ENCODE measurements at places on chromosomes 5 and 9.

- no peak for DNase-seq
Measured at GRCh38 chr9:98804083-98804482, 3.4 kb upstream of the GALNT12 start.

- no peak for DNase-seq
Measured at GRCh38 chr9:98860871-98861293, 53.4 kb downstream of the GALNT12 start.

DNA sequence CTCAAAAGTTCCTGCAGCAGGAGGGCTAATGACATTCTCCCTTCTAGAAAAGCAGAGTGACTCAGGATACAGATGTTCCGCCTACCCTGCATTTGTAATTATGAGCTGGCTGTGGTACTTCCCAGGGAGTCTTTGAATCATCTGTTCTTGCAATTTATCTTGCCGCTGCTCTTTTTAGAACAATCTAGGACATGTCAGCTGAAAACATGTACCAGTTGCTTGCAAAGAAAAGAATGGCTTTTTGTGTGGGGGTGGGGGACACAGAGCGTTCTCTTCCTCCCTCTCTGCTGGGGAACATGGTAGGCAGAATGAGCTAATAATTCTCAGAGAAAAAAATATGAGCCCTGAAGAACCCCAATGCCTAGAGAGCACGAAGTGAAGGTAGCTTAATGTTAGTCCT lies 51.7 kb upstream of the TUT7 start:
- no peak for DNase-seq

DNA sequence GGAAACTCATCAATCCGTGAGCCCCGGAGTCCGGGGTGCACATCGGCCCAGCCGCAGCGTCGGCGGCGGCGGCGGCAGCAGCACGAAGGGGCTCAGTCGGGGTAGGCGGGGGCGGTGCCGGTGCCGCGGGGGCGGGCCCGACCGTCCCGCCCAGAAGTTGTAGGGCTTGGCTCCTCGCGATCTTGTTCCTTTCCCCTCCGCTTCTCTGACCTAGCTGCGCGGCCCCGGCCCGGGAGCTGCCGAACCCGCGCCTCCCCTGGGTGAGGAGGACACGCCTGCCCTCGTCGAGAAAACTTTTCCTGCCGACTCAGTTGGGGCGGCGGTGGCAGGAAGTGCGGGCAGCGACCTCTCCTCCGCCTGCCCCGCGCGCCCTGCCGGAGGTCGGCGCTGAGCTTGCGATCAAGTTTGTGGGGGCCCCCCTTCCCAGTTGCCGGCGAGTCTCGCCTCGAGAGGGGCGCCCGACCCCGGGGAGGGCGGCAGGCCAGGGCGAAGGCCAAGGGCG lies at the start of gene MAN2A1:
Gene MAN2A1, plus strand, starts transcription at position 188 of the 502 bp plus-strand sequence. CDS start 491 bp downstream, outside the sequence.
- DNase-seq = peak; percentile 89

- no peak for DNase-seq
Measured at GRCh38 chr9:18343784-18344183, 130.2 kb upstream of the ADAMTSL1 start.

GRCh38 chr5:116394186-116394867 lies 180.3 kb downstream of the SEMA6A start:
- DNase-seq = no peak

DNA sequence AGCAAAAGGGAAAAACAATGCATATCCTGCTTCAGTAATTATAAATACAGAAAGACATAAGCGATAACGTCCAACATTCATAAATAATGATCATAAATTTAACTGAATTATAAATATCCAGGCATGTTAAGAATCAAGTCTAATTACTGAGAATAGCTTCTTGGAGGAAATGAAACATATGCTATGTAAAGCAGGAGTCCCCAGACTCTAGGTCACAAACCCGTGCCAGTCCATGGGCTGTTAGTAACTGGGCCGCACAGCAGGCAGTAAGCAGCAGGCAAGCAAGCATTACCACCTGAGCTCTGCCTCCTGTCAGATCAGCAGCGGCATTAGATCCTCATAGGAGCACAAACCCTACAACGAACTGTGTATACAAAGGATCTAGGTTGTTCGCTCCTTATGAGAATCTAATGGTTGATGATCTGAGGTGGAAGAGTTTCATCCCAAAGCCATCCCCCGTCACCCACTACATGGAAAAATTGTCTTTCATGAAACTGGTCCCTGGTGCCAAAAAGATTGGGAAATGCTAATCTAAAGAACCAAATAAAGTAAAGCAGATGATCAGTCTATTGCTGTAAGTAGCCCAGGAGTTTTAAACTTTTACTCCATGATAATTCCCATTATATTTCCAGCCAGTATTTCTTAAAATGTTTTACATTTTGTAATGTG lies 50.4 kb downstream of the CERT1 start:
- DNase-seq = no peak

- no peak for DNase-seq
Measured at GRCh38 chr5:113145757-113146387, 169.3 kb downstream of the DCP2 start.

DNA sequence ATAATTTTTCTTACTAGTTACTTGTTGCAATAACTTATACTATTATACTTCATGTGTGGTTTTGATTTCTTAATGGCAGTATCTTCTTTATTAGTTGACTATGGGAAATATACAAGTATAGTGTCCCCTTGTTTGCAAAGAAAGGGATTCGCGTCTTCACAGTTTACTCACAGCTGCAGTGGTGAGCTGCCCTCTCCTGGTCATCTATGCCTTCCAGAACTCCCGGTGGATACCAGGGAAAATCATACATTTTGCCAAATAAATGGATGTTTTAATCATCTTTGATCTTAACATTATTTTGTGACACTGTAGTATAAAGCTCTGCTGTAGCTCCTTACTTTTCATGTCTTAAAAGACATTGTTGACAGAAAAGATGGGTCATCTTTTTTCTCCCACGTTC lies 142.0 kb downstream of the ZCCHC7 start:
- no peak for DNase-seq

GRCh38 chr9:87656485-87656884 lies 69.4 kb upstream of the CTSL start:
- DNase-seq = no peak

GRCh38 chr9:120571443-120572257 lies 8.3 kb downstream of the CDK5RAP2 start:
- no peak for DNase-seq

DNA sequence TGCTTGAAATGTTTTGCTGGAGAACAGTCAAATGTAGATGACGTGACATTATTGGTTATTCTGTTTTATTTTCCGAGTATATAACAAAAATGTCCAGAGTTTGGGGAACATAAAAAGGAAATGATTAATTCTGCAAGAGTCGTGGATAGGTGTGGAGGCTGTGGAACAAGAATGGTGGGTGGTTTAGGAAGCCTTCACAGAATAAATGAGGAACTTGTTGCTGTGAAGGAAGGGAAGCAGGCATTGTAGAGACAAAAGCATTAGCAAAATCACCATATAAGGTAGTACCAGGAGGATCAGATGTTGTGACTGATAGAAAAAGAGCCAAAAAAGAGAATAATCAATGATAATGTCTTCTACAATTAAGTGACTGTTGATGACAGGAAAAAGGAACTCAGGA lies 66.2 kb upstream of the CNTLN start:
- no peak for DNase-seq

DNA sequence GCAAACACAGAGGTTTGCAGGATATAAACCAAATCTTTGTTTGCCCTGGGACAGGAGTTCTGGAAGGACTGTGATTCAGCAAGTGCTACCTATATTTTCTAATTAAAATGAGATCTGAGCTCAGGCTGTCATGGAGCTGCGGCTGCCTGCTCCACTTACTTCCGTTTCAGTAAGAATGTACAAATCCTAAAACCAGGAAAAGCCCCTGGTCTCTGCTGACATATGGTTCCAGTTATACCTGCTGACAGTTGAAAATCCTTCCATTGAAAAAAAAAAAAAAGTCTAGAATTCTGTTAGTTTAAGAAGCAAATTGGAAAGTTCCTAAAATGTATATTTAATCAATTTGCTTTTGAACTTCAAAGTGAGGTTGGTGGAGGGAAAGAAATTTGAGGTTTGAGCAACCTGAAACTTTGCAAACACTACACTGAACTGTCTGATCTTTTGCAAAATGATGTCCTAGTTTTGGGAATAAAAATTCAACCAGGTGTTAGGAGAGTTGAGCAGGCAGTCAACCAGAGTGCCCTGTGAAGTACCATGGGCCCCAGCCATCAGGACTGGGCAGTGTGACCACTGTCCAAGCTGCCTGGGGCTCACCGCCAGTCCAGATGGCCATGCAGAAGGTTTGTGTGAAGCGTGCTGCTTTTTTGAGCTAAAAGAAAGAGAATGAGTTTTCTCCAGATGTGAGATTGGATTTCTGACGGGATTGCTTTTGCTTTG lies 50.6 kb downstream of the SHB start:
- DNase-seq = no peak

- DNase-seq = no peak
Measured at GRCh38 chr9:74512416-74512815, 15.3 kb downstream of the RORB start.

GRCh38 chr5:150219142-150219541 lies 29.3 kb downstream of the SLC6A7 start:
- no peak for DNase-seq

DNA sequence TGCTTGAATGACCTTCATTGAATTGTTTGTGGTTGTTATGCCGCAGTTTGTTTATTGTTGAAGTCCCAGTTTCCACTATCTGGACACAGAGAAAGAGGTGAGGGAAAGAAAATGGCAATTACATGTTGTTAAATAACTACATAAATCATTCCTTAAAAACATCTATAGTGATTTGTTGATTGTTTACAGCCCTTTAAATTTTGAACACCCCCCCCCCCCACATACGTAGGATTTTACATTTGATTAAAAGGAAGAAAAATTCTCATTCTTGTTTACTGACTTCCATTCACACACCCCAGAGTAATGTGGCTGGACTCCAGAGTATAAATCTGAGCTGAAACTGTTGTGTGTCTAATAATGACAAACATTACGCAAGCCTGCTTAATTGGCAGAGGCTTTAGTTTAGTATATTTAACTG lies 87.1 kb upstream of the FAM174A start:
- DNase-seq = no peak

DNA sequence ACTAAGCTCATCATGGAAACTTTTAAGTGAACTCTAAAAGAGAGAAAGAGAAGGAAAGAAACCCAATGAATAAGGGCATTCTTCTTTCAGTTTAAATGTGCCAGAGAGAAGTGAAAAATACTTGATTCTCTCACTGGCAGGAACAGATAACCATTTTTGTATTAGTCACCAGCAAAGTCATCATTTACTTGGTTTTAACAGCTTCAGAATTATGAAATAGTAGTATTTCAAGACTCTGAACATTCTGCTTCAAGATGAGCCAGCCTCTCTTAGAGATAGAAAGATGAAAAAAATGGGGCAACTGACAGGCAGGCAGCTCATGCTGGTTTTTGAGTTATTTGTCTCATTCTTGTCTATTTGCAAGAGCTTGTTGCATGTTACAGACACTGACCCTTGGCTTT lies 103.5 kb downstream of the GCNT1 start:
- no peak for DNase-seq

DNA sequence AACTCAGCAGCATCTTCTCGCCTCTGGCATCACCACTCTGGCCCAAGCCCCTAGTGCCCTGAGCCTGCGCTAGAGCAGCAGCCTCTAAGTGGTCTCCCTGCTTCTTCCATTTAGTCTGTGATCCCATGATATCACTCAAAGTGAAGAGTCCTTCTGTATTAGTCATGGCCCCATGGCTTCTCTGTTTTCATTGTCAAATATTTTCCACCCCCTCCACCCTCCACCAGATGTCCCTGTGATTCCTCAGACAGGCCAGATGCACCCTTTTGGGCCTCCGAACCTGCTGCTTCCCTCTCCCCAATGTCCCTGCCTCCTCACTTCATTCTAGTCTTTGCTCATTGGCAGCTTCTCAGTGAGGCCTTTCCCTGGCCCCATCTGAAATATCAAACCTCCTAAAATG lies 299.2 kb downstream of the SPOCK1 start:
- no peak for DNase-seq

DNA sequence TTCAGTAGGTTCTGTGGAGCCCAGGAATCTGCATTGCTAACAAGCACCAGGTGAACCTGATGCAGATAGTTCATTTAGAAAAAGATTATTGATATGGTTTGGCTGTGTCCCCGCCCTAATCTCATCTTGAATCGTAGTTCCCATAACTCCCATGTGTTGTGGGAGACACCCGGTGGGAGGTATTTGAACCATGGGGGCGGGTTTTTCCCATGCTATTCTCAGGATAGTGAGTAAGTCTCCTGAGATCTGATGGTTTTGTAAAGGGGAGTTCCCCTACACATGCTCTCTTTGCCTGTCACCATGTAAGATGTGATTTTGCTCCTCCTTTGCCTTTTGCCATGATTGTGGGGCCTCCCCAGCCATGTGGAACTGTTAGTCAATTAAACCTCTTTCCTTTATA lies 212.0 kb downstream of the RAB3C start:
- no peak for DNase-seq

- DNase-seq = no peak
Measured at GRCh38 chr5:116451066-116451465, 123.6 kb downstream of the SEMA6A start.

- no peak for DNase-seq
Measured at GRCh38 chr9:109993250-109993978, 213.4 kb downstream of the PALM2AKAP2 start.
